ENCODE measurements at places on chromosomes 11 and 22.

DNA sequence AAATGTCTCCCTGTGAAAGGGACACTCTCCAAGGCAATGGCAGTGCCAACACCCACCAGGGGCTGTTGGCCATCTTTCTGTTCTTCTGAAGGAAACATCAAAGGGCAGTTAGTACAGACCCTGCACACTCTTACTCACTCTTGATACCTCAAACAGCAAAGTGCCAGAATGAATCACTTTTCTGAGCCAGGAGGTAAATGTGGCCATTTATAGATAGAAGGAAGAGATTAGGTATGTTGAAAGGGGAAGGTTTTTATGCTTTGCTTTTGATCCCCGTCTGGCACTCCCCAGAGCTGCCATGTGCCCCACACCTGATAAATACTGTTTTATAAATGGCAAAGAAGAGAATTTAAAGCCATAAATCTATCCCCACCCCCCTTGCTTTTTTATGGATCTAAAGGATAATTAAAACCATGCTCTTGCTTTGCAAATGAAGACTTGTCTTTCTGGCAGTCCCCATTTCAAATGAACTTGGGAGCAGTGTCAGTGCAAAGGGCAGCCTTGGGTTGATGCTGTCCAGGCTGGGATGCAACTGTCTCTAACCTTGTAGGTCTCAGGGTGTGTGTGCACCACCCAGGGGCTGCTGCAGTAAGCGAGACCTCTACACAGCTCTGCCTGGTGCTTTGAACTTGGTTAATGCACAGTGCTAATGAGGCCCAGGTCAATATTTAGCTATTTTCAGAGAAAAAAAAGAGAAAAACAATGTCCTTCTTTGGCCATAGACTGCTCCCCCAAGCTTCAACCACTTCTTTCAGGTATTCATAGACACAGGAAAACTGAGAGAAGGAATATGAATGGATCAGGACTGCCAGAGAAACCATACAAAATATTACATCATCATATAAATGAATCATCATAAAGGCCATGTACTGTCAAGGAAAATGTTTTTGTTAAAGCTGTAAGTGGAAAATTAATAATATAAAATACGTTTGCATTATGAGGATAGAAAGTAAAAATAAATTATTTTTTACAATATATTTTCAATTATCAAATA lies 207.5 kb downstream of the ETS1 start:
- DNase-seq = no peak

DNA sequence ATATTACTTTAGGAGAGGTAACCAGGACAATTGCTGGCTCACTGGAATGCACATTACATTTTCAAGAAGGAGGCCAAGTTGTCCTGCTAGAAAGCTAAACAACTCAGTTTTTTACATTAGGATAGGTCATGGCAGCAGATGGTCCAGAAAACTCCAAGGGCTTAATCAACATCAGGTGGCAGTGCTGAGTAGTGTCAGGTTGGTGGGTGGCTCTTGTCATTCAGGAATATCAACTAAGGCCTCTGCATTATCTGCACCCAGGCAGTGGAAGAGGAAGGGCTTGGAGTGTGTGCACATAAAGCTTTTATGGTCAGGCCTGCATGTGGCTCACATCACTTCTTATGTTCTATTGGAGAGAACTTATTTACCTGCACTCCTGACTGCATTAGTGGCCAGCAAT lies 32.2 kb upstream of the OR4B1 start:
- DNase-seq = no peak

- no peak for DNase-seq
Measured at GRCh38 chr22:29727131-29727523, 7.3 kb downstream of the CABP7 start.

GRCh38 chr22:23534201-23534850 lies 45.8 kb downstream of the IGLL1 start:
- no peak for DNase-seq

DNA sequence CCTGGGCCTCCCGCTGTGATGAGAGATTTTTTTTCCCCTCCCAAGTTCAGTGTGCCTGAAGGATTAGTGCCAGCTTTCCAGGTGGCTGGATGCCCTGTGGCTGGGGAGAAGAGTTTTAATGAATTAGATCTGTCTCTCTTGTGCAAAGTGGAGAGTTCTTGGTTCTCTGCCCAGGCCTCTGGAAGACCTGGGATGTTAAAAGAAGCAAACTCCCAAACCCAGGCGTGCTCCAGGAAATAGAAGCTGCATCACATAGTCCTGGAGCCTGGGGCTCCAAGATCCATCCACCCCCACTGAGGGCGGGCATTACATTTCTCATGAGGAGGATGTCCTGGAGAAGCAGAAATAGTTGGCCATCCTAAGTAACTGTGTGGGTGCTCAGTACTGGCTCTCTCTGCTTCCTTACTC lies 30.6 kb downstream of the SDHAF2 start:
- no peak for DNase-seq

DNA sequence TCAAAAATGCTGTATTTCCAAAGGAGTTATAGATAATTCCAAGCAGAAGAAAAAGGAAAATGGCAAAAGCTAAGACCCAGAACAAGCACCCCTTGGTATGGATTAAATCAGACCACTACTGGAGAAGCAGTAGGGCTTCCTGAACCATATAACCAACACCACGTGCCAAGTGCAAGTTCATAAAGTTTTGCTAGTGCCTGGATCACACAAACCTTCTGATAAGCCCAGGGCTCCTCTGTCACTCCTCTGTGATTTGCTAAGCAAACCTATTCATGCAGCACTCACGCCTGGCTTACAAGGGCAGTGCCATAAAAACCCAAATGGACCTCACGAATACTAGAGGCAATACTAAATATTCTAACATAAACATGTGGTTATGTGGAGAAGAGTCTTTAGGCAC lies 13.3 kb downstream of the LARGE1 start:
- DNase-seq = no peak
